ENCODE measurements at places on chromosomes 1 and 21. TPM values are rescaled to one million over a fixed set of nuclear protein-coding genes. Genes with fewer than 3 reads are reported as not detected.

ZBTB37 gene
- total RNA-seq = 7.1 TPM

CFAP107 gene
- total RNA-seq = not detected

PTAFR gene
- 7.1 TPM for total RNA-seq

DNA sequence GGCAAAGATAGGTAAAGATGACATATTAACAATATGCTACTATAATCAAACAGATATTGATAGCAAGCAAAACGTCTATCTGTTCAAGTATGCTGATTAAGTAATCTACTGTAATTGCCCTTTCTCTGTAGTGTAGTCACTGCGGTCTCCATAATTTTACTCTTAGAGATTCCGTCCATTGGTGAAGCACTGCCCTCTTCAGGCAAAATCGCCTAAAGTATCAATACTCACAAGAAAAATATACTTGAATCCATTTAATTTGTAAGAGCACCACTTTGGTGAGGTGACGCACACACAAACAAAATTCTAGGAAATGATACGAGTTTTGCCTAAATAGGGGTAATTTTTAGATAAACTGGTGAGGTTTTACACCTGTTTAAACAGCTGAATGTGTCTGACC lies 434.6 kb upstream of the CHRM3 start:
- DNase-seq = no peak

- DNase-seq = no peak
Measured at GRCh38 chr1:116697548-116698243, 30.2 kb upstream of the IGSF3 start.

DNA sequence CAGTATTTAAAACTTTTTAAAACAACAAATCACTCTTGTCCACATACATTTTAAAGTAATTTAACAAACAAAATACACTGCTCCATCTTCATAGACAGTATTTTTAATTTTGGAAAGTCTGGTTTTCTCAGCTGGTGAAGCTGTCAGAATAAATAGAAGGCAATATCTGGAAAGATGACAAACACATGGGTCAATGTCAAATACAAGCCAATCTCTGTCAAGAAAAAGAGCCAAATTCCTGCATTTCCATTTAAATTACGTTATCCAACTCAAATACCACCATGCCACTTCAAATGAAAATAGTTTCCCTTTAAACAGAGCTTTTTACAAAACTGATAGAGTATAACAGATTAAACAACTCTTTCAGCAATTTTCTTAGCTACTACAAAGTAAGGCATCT lies 176.5 kb downstream of the RERE start:
- DNase-seq = no peak
